ENCODE measurements at places on chromosomes 11 and 22. TPM values are rescaled to one million over a fixed set of nuclear protein-coding genes. Genes with fewer than 3 reads are reported as not detected.

The TBX10 gene
- total RNA-seq: not detected

The GAB4 gene
- not detected for total RNA-seq

The ESAM gene
- total RNA-seq: 0.19 TPM

The USP2 gene
- 0.54 TPM for total RNA-seq

The CARD16 gene
- 14.0 TPM for total RNA-seq

The P2RY6 gene
- not detected for total RNA-seq

The MRGPRF gene
- total RNA-seq: not detected

The GUCY1A2 gene
- 0.12 TPM for total RNA-seq

DNA sequence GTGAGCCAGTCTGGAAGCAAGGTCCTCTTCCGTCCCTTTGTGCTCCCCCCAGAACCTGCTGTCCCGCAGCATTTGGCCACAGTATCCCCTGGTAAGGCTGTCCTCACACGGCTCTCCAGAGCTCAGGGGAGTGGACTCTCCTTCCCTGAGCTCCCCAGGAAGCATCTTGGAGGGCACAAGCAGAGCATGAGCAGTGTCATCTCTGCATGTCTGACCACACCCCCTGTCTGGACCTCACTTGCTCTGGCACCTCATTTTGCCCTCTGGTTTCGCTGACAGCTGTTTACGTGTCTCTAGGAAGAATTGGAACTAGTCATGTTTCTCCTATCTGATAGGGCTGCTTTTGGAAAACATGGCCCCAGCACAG is 15.5 kb downstream of the DCPS start:
- H3K4me1 ChIP-seq: peaks cover 33% of the 10 kb centered on the region
- DNase-seq: no peak
- H3K36me3 ChIP-seq: peaks cover 7% of the 10 kb centered on the region
- H3K27ac ChIP-seq: no peak overlapping the region

DNA sequence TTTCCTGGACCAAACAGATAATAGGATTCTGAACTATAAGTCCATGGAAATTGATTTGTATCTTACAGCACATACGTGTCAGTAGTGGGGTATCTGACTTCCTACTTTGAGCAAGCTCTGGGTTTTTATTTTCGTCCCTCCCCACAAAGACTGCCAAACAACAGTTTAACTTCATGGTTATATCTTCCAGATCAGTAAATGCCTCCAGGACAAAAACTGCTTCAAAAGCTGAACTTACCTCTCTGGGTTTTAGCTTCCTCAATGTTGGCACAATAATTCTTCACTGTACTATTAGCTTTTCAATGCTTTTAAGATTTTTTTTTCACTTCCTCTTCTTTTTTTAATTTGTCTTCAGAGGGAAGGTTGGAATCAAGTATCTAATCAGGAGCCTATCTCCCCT is 4.2 kb upstream of the DPF2 start:
- peaks cover 12% of the 10 kb centered on the region for H3K36me3 ChIP-seq
- DNase-seq: no peak
- no peaks in the 10 kb centered on the region for H3K27me3 ChIP-seq
- no peak overlapping the region for H3K4me3 ChIP-seq
- peak overlapping the region; percentile 75 for H3K27ac ChIP-seq
- H3K4me1 ChIP-seq: peaks cover 9% of the 10 kb centered on the region

- H3K27ac ChIP-seq: no peak overlapping the region
- H3K27me3 ChIP-seq: peaks cover 15% of the 10 kb centered on the region
These were observed 10.8 kb downstream of the OR51B6 start for GRCh38 chr11:5362017-5362625.

DNA sequence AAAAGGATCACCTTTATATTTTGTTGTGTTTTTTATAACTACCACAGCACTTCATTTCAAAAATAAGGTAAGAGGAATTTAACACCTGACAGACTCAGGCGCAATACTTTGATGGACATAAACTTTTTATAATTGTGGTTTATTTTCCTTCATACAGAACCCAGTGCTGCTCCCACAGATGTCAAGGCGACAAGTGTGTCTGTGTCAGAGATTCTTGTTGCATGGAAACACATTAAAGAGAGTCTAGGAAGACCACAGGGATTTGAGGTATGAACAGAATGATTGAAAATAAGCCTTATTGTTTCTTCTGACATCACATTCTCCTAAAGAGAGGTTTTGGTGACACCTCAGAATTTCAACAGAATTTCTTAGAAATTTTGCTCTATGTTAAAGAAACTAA is 378.9 kb upstream of the ARHGAP42 start:
- H3K27me3 ChIP-seq: peaks cover 57% of the 10 kb centered on the region
- H3K4me3 ChIP-seq: no peak overlapping the region
- H3K36me3 ChIP-seq: no peaks in the 10 kb centered on the region
- H3K27ac ChIP-seq: no peak overlapping the region

DNA sequence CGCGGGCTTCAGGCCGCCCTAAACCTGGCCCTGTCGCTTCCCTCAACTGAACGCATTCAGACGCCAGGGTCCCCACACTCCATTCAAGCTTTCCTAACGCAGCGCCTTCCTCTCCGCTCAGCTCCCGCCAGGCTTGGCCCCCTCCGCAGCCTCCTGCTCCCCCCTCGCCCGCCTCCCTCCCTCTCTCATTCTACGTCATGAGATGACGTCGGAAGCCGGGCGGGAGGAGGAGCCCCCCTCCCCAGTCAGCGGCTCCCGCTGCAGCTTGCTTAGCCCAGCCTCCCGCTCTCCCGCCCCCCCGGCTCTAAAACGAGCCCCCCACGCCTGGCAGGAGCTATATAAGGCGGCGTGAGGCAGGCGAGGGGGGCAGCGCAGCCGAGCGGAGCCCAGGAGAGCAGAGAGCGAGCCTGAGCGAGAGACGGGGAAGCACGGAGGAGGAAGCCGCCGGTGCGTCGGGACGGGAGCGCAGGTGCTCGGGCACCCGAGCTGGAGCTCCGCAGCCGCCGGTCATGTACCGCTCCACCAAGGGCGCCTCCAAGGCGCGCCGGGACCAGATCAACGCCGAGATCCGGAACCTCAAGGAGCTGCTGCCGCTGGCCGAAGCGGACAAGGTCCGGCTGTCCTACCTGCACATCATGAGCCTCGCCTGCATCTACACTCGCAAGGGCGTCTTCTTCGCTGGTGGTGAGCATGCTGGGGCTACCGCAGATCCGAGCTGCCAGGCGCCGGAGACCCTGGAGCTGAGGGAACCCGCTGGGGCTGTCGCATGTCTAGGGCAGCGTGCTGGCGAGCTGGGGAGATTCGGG is at the start of gene NPAS4:
NPAS4 (plus strand) TSS at position 365 of the 806 bp plus-strand sequence; CDS start at position 510, 145 bp downstream.
- H3K4me1 ChIP-seq: peaks cover 17% of the 10 kb centered on the region
- DNase-seq: no peak
- H3K4me3 ChIP-seq: no peak within 1 kb of the TSS
- peaks cover 65% of the 10 kb centered on the region for H3K27me3 ChIP-seq
- H3K36me3 ChIP-seq: peaks cover 6% of the 10 kb centered on the region
- H3K27ac ChIP-seq: no peak within 1 kb of the TSS

- no peaks in the 10 kb centered on the region for H3K36me3 ChIP-seq
- H3K4me1 ChIP-seq: no peaks in the 10 kb centered on the region
- no peak overlapping the region for H3K27ac ChIP-seq
- DNase-seq: no peak
These were observed 2.2 kb upstream of the KIRREL3 start for GRCh38 chr11:127002669-127003259.

GRCh38 chr22:17906978-17907747 is 117.2 kb downstream of the MICAL3 start:
- H3K27me3 ChIP-seq: no peaks in the 10 kb centered on the region
- H3K4me1 ChIP-seq: peaks cover 20% of the 10 kb centered on the region
- no peak overlapping the region for H3K27ac ChIP-seq

DNA sequence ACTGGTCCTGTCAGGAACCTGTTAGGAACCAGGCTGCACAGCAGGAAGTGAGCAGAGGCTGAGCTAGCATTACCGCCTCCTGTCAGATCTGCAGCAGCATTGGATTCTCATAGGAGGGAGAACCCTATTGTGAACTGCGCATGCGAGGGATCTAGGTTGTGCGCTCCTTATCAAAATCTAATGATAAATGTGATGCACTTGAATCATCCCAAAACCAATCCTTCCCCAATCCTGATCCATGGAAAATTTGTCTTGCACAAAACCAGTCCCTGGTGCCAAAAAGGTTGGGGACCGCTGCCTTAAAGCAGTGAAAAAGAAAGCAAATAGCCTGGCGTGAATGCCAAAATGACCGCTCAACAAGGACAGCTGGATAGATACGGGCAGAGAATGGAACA is 1.9 kb upstream of the ARAP1 start:
- H3K27me3 ChIP-seq: no peaks in the 10 kb centered on the region
- no peak overlapping the region for H3K27ac ChIP-seq
- no peaks in the 10 kb centered on the region for H3K36me3 ChIP-seq
- H3K4me1 ChIP-seq: peaks cover 27% of the 10 kb centered on the region

- H3K4me1 ChIP-seq: peaks cover 6% of the 10 kb centered on the region
- peaks cover 12% of the 10 kb centered on the region for H3K36me3 ChIP-seq
- no peak overlapping the region for H3K4me3 ChIP-seq
- H3K27me3 ChIP-seq: no peaks in the 10 kb centered on the region
These were observed 73.2 kb downstream of the SLC35F2 start for GRCh38 chr11:107785401-107785800.
